ENCODE measurements at places on chromosomes 5 and 9. TPM values are rescaled to one million over a fixed set of nuclear protein-coding genes. Genes with fewer than 3 reads are reported as not detected.

- no peak for DNase-seq
Observed at GRCh38 chr5:112310746-112311145, 108.3 kb downstream of the EPB41L4A start.

GRCh38 chr5:52915176-52915875 lies 73.8 kb upstream of the ITGA2 start:
- no peak for DNase-seq

DNA sequence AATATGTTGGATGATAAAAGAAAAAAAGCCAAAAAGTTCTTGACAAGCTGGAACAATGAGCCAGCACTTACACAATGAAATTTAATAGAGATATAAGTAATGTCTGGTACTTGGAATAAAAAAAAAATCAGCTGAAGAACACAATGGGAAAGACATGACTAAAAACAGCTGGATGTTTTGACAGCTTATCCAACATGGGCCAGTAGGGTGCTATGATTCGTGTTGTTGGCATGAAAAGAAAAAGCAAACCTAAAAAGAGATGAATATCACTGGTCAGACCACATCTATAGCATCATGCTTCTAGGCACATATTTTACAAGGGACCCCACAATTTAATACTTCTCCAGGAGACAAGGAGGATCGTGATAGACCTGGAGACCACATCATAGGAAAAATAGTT lies 175.3 kb downstream of the ARL15 start:
- no peak for DNase-seq

GRCh38 chr5:107285772-107286171 lies 385.0 kb downstream of the EFNA5 start:
- no peak for DNase-seq

- no peak for DNase-seq
Observed at GRCh38 chr9:129319938-129320481, 141.9 kb upstream of the IER5L start.

DNA sequence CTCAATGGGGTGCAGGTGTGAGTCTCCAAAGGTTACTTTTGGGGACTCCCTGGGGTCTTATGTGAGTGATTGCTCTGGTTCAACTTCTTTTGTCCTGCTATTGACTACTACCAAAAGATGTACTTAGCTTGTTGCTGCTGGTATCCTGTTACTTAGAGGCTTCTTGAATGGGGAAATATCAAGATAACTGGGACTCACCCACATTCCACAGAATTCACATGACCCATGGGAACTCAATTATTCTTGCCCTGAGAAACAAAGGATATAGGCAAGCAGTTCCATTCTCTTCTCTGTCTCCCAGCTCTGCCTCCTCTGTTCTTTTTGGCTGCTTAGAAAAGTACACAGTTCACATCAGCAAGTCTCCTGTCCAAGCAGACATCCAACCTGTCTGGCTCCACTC lies 105.9 kb downstream of the UNC13B start:
- no peak for DNase-seq

- DNase-seq, result no peak
Observed at GRCh38 chr5:151047814-151048425, 27.5 kb downstream of the GPX3 start.

DNA sequence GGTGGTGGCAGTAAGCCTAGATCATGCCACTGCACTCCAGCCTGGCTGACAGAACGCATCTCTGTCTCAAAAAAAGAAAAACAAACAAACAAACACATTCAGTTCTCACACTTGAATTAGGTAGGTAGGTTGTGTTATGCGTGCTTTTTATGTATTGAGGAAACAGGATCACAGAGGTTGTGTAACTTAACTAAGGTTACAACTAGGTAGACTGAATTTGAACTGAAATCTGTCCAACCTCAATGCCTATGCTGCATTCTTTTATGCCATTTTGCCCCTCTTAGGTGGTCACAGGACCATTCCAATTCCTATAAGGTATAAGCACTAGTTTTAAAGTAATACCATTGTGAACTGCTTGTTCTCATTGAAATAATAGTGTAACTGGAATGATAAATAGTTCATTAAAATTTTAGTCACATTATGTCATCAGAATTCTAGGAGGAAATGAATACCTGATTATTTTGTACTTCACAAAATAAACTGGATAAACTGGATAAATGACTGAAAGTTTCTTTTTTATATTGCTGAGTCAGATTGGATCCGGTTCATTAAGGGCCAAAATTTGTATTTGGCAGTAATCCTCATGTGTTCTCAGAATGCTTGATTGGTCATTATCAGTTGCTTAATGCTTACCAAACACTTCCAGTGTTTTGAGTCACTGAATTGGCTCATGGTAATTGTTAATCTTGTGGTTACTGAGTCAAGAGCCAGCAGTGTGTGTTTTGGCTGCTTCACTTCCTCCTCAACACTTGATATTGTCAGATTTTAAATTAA lies 7.1 kb downstream of the UBAP1 start:
- peak; percentile 79 for DNase-seq

DNA sequence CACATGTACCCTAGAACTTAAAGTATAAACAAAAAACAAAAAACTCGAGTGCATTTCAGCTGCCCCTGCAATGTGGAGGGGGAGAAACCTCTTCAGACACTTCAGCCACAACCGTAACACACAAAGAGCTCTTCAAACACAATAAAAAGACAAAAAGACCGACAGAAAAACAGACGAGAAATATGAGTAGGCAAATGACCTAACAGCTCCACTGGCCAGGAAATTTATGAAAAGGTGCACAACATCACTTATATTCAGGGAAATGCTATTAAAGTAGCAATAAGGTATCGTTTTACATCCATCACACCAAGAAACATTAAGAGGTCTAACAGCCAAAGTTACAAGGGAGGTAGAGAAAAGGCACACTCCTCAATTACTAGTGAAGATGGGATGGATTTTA lies 6.2 kb downstream of the ZBED3 start:
- no peak for DNase-seq

GRCh38 chr5:39780347-39780746 lies 355.6 kb upstream of the DAB2 start:
- no peak for DNase-seq

- no peak for DNase-seq
Observed at GRCh38 chr9:38689678-38690077, 30.3 kb downstream of the FAM240B start.

- DNase-seq, result no peak
Observed at GRCh38 chr5:143318270-143318669, 85.2 kb downstream of the NR3C1 start.

DNA sequence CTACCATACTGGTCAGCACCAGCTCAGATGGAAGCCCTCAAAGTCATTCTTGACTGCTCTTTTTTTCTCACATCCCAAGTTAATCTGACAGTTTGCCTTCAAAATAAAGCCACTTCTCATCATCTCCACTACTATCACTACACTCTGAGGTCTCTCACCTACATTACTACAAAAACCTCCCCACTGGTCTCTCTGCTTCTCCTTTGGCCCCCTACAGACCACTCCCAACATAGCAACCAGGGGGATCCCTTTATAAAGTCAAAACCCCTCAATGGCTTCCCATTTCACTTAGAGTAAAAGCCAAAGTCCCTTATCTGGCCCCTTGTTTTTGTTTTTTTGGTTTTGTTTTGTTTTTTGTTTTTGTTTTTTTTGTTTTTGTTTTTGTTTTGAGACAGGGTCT lies 4.6 kb downstream of the ARAP3 start:
- DNase-seq, result no peak

- no peak for DNase-seq
Observed at GRCh38 chr9:114925039-114925438, 5.4 kb downstream of the TNFSF8 start.

DNA sequence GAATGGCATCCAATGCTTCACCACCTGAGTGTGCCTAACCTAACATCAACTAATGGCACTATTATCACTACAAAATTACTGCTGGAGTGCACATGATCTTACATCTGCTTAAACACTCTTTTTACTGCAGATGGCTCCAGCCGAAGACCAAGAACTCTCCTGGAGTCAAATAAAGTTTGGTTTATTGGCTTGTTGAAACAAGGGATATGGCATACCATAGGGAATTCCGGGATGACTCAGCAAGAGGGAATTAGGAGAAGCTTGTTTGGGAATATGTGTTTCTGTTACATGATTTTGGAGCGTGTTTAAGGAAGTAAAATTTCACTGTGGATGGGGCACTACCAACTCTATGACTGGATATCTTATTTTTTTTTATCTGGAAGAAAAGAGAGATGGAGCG lies 872.6 kb downstream of the DTWD2 start:
- no peak for DNase-seq

DNA sequence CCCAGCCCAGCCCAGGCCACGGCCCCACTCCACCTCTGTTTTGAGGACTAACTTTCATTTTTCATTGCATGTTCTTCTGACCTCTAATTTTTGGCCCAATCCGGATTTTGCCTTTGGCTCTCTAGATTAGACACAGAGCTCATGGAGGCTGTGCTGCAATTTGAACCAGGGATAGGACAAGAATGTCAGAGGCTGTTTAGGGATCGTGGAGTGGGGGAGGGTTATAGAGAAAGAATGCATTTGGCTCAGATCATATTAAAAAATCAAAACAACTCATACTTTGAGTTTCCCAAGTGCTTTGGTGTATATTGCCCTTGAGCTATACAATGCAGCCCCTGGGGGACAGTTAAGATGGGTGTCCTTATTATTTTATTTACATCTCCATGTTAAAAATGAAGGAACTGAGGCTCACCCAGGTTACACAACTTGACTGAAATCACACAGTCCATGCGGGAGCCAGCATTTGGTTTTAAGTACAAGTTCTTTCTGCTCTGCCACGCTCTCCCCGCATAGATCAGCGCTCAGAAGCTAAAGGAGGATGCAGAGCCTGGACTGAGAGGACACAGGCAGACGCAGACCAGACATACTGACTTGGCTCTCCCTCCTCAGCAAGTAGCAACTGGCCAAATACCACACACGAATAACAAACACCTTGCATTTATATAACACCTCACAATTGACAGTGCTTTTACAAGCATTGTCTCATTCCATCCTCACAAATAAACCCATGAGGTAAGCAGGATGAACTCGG lies 126.4 kb upstream of the RAI14 start:
- DNase-seq, result no peak

Gene SAP30L
- 36.5 TPM for total RNA-seq

Gene CCDC192
- total RNA-seq, result not detected

Gene GABRB2
- 0.21 TPM for total RNA-seq

Gene TTLL11
- total RNA-seq, result 18.5 TPM

Gene MZB1
- total RNA-seq, result 8.0 TPM

Gene CCDC69
- total RNA-seq, result 101 TPM

Gene IL5
- total RNA-seq, result not detected

Data from ascending aorta (tissue), 2 donors.